Smooth muscle cell of the pulmonary artery (primary cell): ENCODE measurements at places on chromosomes 1 and 21. TPM values are rescaled to one million over a fixed set of nuclear protein-coding genes. Genes with fewer than 3 reads are reported as not detected.

Gene TNNI3K
- total RNA-seq, result not detected in 2 replicates

Gene CAMK1G
- 0.23 and 2.3 TPM in 2 replicates for total RNA-seq

Gene KIF26B
- 18.3 and 27.0 TPM in 2 replicates for total RNA-seq

Gene ADCY10
- total RNA-seq, result under 0.01 and 0.03 TPM in 2 replicates

Gene TEX38
- not detected in 2 replicates for total RNA-seq

Gene SLAMF9
- total RNA-seq, result 0.26 and 0.59 TPM in 2 replicates

Gene APOBEC4
- total RNA-seq, result not detected in 2 replicates

Gene HMGN2
- total RNA-seq, result 134 and 199 TPM in 2 replicates

Gene PRELP
- total RNA-seq, result 2.5 and 10.8 TPM in 2 replicates

Gene MKNK1
- 18.1 and 20.0 TPM in 2 replicates for total RNA-seq

Gene MPL
- total RNA-seq, result not detected in 2 replicates

Gene TMEM81
- 1.7 and 1.9 TPM in 2 replicates for total RNA-seq
